ENCODE measurements at places on chromosomes 2 and 18.

DNA sequence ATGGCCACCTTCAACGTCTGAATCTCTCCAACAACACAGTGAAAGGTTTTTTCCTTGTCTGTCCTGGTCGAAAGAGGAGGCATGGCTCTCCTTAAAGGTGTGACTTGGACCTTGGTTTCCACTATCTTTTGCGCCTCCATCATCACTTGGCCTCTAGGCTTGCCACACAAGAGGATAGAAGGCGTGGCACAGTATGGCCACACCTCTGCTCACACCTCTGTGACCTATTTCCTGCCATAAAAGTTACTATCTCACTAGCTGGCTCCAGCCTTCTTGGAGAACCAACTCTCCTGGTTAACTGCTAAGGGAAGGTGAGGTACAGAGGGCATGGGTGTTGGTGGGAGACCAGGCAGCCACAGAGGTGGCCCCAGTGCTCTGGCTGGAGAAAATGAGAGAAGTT lies 165.9 kb downstream of the UXS1 start:
- DNase-seq: no peak

GRCh38 chr2:202056611-202057010 lies 16.4 kb upstream of the KIAA2012 start:
- no peak for DNase-seq

DNA sequence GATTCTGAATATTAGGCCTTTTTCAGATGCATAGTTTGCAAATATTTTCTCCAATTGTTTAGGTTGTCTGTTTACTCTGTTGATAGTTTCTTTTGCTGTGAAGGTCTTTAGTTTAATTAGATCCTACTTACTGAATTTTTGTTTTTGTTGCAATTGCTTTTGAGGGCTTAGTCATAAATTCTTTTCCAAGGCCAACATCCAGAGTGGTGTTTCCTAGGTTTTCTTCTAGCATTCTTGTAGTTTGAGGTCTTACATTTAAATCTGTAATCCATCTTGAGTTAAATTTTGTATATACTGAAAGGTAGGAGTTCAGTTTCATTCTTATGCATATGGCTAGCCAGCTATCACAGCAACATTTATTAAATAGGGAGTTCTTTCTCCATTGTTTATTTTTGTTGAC lies 404.8 kb downstream of the LNPK start:
- DNase-seq: no peak

DNA sequence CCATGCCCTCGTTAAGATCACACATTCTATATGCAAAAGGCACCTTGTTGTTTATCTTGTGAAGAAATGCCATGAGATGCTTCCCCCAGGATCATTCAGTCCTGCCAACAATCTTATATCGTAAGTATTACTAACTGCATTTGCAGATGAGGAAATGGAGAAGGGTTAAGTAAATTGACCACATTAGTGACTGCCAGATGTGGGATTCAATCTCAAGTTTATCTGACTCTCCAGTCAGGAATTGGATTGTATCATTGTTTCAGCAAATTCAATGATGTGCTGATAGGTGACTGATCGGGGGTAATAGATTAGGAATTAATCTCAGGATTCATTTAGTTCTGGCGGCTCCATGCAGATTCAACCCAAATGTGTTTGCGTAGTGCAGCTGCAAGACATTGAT lies 106.2 kb downstream of the CNTNAP5 start:
- no peak for DNase-seq

DNA sequence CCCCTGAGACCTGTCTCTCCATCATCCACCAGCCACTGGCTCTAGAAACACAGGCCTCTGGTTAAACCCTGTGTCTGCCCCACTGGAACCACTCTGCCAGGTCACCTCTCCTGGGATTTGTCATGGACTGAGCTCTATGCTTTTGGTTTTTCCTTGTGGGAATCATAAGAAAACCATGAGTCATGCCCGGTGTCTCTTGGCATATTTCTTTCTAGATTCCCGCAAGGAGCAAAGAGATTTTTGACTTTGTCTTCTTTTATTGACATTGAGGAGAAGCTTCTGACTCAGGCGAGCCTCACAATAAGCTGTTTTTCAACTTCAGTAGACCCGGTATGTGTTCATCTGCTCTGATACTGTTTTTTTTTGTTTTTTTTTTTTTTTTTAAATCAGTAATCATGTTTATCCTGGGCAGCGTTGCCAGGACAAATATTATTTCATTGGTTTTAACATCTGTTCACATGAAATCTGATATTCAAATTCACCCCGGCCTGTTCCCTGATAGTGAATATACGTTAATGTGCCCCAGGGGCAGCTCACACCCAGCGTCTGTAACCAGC lies 207.1 kb downstream of the ACKR3 start:
- DNase-seq: no peak

GRCh38 chr2:7348761-7349160 lies 431.5 kb downstream of the RNF144A start:
- no peak for DNase-seq

DNA sequence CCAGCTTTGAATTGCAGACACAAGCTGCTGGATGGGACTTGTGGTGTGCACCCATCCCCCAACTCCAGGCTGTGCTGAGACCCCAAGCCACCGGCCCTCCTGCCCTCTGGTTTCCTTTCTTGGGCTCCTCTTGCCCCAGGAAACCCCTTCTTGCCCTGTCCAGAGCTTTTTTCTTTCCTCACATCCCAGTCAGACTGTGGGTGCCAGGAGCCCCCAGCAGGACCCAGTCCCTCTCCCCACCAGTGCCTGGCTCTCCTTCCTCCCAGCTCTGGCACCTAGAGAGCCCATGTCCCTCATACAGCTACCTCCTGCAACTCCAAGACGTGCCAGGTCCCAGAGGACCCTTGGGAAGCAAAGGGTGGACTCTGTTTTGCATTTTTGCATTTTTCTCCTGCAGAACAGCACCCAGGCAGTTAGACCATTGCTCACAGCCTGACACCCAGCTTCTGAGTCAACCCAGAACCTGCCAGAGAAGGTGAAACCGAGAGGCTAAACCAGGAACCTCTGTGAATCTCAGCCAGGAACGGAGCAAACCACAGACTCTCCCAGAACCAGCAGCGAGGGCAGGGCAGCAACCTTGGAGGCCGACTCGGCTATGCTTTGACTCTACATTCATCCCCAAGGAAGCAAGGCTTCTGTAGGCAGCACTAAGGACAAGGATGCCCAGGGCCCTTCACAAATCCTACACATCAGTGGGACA lies 221.1 kb downstream of the ANAPC1 start:
- peak; percentile 45 for DNase-seq

DNA sequence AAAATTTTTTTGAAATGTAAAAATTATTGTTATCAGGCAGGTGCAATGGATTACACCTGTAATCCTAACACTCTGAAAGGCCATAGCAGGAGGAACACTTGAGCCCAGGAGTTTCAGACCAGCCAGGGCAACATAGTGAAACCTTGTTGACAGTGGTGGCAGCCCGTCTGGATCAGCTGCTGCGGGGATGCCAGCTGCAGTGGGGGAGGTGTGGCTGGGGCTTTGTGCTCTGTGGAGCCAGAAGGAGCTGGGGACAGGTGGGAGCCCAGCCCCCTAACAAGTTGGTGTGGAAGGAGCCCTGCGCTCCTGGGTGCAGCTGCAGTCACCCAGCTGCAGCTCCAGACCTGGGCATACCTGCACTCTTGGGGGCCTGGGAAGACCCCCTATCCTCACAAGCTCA lies 182.4 kb upstream of the MC4R start:
- DNase-seq: no peak

- no peak for DNase-seq
These were observed 210.7 kb downstream of the KLHL29 start for GRCh38 chr2:23595601-23596251.

DNA sequence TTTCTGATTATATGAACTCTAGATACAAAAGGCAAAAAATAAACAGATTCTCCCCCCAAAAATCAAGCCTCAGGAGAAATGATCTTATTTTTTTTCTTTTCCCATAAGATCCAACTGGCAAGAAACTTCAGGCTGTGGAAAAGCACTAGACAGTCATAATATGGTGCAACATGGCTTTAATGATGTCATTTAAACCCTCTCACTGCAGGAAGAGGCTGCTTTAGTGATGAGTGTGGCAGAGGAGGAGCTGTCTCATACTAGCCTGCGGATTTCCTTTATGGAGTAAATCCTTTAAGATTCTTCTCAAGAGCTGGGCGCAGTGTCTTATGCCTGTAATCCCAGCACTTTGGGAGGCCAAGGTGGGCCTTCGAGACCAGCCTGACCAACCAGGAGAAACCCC lies 83.3 kb upstream of the CD28 start:
- no peak for DNase-seq

Data from stimulated activated CD4-positive, alpha-beta T cell treated with anti-CD3 and anti-CD28 coated beads, Interleukin-2, amount 100 ng/mL, for 48 hours (primary cell).